ENCODE measurements at places on chromosomes 16 and 17.

DNA sequence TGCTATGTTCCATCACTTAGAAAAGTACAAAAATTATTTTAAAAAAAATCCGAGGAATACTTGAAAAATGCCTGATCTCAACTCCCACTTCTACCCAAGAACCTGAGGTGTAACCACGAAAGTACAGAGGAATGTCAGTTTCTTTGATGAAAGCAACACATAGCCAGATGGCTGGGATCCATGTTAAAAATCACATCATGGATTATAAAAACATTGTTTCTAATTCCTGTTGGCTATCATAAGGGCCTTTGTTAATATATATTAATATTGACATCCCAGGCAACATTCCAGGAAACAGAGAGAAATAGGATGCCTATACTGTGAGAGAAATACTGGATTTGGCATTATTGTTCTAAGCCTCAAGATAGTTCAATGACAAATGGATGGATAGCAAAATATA lies 115.3 kb downstream of the SKAP1 start:
- no peak for DNase-seq

DNA sequence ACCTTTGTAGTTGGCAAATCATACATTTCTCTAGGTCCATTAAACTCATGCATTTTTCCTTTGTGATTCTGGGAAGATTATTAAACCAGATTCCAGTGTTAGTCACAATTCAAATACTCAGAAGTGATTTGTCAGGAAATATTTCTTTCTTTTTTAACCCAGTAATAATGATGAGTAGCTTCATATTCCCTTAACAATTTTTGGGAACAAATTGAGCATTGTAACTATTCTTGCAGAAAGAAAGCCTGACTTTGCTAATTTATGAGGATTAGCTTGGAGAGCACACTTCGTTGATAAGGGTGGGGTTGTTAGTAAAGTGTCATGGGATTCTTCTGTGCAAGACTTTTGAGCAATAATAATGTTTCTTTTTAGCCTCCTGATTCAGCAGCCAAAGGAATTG lies 18.7 kb upstream of the KRT24 start:
- DNase-seq, result no peak

GRCh38 chr16:66320774-66321173 lies 45.7 kb upstream of the CDH5 start:
- no peak for DNase-seq

GRCh38 chr16:66457888-66458287 lies 30.8 kb downstream of the BEAN1 start:
- no peak for DNase-seq

DNA sequence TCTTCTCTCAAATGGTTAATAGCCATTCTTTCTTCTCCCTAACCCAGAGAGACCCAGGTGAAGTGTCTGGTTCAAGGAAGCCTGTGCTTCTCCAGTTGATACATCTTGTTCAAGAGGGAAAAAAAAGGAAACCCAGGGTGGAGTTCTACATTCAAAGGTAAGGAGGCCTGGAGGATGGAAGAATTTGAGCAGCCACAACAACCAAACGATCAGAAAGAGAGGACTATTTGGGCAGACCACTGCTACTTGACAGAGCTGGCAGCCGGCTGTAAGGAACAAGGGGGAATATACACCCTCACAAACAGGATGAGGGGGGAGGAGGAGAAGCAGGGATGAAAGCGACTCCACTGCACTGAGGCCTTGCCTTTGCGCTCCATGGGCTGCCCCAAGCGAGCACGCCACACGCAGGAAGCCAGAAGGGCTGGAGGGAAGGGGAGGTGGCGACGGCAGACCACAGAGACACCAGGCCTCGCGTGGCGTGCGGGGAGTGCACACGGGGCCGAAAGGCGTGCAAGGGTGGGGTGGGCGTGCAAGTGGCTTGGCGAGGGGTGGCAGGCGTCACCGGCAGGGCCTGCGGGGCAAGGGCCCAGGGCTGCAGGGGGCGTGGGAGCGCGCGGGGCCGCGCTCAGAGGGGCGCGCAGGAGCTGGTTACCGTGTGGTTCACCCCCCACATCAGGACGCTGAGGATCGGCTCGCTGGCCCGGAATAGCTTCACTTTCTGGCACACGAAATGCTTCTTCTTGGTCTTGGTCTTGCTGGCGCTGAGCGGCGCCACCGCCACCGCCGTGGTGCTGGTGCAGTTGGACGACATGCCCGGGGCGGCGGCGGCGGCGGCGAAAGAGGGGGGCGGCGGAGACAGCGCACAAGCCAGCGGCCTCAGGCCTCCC lies 499 bp downstream of the PIP4K2B start:
- DNase-seq, result peak; percentile 73

- peak; percentile 69 for DNase-seq
Measured at GRCh38 chr17:48543107-48543853, 1.6 kb downstream of the HOXB2 start.

DNA sequence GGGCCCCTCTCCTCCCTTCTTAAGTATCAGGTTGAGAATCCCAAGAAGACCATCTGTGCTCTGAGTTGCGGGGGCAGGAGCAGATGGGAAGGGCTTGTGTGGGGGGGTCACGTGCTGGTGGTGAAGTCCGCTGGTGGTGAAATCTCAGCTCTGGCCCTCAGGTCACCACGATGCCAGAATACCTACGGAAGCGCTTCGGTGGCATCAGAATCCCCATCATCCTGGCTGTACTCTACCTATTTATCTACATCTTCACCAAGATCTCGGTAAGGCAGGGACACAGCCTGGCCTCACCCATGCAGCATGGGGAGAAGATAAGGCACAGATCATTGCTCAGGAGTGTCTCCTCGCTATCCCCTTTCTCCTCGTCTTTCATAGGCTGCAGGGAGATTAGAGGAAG lies 29.7 kb downstream of the SLC5A11 start:
- DNase-seq, result no peak

DNA sequence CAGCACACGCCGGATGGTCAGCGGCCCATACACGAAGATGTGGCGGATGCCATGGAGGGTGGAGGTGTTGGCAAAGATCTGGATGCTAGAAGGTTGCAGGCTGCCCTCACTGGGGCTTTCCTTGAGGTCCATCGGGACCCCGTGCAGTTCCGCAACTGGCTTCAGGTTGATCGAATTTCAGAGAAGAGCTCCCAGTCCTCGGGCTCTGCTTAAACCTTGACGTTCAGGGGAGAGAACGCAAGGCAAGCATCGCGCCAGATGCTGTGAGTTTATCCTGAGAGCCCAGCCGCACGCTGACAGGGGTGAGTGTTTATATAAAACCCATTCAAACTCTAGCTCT lies 98.7 kb upstream of the CCL2 start:
- no peak for DNase-seq

- DNase-seq, result no peak
Measured at GRCh38 chr16:78259873-78260272, 160.4 kb downstream of the WWOX start.

DNA sequence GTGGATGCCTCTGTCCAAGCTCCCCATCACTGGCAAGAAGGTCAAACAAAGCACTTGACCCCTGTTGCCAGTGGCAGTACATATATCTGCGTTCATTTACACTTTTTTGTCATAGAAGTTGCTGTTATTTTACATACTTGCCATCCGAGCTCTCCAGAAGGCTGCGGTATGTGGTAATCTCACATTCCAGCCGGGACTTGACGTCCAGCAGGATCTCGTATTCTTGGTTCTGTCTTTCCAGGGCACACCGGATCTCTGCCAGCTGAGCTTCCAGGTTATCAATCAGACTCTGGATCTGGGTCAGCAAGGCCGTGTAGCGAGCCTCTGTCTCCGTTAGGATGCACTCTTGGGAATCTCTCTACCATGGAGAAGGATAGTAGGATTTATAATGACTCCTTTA lies 6.6 kb downstream of the KRT39 start:
- DNase-seq, result no peak

GRCh38 chr16:65545413-65545956 lies 423.6 kb upstream of the CDH11 start:
- no peak for DNase-seq

GRCh38 chr16:56988161-56988947 lies 1.0 kb upstream of the NLRC5 start:
- no peak for DNase-seq

DNA sequence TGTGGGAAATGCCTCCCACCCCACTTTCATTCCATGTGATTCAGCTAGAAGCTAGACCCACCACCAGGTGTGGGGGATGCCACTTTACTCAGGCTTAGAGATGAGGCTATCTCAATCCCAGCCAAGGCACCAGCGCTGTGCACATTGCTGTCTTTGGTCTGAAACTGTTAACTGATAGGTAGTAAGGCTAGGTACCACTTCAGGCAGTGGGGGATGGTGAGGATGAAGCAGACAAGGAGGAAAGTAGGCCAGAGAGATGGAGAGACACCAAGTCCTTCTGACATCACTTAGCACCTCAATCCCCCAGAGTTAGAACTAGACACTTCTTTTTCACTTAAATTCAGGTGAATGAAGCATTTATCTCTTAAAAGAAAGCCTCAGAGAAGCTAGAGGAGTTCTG lies 35.8 kb downstream of the ADAMTS18 start:
- DNase-seq, result no peak

Measured in activated CD4-positive, alpha-beta memory T cell treated with anti-CD3 and anti-CD28 coated beads, Interleukin-2, amount 10 ng/mL, durations not matched to agents 7 days and 5 days (primary cell).